ENCODE measurements at places on chromosomes 12 and 14.

- no peak for DNase-seq
These were observed 103.2 kb upstream of the GPHB5 start for GRCh38 chr14:63421919-63422318.

DNA sequence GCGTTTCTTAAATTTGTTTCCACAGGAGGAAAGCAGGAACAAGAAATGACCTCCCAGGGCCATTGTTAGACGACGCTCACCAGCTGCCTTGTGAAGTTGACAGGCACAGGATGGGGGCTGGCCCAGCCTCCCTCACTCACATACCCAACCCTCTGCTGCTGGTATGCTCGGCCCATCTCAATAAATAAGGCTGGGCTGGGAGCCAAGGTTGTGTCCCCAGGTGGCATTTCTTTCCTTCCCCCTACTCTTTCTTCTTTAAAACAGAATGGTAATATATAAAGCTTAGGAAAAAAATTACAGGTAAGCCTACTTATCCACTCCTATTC is 93.0 kb downstream of the ACTN1 start:
- no peak for DNase-seq

DNA sequence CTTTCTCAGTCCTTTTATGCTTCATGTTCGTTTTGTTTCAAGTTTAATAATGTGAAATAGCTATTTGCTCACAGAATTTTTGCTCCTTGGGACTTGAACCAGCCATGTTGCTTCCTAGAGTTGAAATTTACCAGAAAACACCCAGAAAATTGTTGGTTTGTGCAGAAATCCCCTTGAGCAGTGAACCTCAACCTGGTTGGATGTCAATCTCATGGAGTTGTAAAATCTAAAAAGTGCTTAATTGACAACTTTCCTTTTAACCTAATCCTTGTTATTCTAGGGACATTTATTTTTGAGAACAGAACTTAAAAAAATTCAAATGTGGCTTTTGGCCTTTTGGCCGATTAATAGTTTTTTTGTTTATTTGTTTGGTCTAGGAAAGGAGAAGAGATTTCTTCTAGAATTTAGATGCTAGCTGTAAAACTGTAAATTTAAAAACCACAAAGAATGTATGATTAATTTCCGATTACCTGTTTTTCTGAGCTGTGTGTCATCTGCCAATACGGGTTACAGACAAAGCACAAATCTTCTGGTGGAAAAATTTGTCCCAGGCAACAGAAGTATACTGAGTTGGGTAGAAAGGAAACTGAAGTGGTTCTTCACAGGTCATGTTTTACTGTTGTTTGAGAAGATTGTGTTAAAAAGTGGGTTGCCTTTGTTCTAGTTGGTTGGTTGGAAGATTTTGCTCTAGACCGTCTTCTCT is 154.4 kb downstream of the FUT8 start:
- DNase-seq = no peak

- DNase-seq = no peak
These were observed 34.8 kb downstream of the BRAP start for GRCh38 chr12:111650912-111651311.

- no peak for DNase-seq
These were observed 5.1 kb downstream of the KMT5A start for GRCh38 chr12:123388951-123389559.

DNA sequence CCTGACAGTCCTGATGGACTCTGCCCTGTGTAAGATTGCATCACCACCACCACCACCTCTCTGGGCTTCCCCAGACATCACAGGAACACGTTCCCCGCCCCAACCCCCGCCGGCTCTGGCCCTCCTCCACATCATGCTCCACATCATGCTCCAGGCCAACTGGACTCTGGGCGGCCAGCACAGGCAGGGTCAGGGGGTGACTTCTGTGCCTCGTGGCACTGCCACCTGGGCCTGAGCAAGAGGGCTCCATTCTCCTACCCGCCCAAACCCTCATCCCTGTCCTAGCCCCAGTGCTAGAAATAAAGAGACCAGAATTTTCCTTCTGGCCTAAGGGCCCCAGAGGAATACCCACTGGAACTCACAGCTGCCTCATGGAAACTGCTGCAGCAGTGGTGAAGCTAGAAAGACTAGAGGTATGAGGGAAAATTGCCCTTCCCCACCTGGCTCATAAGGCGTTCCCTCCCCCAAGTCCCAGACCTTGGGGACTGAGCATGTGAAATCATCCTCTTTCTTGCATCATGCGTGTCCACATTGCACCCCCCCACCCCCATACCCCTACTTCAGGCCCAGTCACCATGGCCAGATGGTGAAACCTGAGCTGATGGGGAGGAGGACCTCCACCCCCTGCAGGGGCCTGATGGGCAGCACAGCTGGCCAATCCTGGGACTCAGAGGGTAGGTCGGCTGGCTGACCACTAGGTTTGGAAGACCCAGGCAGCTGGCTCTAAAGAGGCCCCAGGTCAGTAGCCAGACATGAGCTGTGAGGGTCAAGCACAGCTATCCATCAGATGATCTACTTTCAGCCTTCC is at the start of gene INHBE:
TSS of gene INHBE (plus strand) at position 742 of the 808 bp plus-strand sequence. CDS start 230 bp downstream, outside the sequence.
- no peak for DNase-seq

DNA sequence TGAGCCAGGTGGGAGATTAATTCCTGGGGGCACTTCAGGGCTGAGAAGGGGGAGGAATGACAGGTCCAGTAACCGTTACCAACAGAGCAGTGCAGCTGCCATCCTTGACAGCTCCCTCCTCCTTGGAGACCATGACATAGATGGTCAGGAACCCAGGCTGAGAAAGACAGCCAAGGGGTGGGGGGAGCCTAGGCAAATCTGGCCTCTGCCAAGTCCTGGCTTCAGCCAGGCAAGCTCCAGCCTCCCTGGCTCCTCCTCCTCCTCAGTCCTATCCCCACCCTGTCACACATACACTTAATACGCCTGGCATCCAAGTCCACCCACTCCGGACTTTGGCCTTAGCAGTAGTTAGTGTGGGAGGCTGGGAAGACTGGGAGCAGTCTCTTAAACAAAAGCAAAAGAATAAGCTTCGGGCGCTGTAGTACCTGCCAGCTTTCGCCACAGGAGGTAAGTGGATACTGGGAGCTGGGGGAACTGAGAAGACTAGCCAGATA is at the start of gene RDH5:
TSS of gene RDH5 (plus strand) at position 323 of the 494 bp plus-strand sequence. CDS start 792 bp downstream, outside the sequence.
- no peak for DNase-seq

GRCh38 chr12:16788506-16789203 is 182.7 kb upstream of the LMO3 start:
- DNase-seq = no peak

DNA sequence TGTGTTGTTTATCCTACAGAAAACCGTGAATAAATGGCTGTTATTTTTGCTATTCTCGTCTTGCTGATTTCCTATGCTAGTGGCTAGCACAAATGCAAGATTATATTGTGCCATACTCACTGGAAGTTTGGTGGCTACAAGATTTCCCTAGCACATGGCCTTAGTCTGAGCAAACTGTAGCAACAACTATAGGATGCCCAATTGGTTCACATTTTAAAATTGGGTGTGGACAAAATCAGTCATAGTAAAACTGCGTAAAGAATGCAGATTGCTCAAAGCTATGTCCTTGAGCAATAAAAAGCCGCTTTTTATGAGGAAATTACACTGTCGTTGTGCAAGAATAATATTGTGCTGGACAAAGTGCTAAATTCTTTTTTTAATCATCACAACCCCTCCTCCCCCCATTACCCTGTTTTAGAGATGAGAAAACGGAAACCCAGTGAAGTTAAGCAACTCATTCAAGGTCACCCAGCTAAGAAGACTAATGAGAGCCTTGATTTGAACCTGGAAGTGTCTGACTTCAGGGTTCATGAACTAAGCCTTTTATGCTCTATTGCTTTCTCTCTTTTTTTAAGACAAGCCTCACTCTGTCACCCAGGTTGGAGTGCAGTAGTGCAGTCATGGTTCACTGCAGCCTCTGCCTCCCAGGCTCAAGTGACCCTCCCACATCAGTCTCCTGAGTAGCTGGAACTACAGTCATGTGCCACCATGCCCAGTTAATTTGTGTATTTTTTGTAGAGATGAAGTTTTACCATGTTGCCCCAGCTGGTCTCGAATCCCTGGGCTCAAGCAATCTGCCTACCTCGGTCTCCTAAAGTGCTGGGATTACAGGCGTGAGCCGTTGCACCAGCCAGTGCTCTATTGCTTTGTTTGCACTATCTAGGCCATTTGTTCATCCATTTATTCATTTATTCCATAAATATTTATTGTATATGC is 73.6 kb downstream of the SRGAP1 start:
- DNase-seq = no peak

- DNase-seq = no peak
These were observed 1.6 kb downstream of the RFX4 start for GRCh38 chr12:106584104-106585064.

- no peak for DNase-seq
These were observed 478.9 kb downstream of the BCAT1 start for GRCh38 chr12:24470050-24470449.

GRCh38 chr12:1827826-1828805 is 7.8 kb downstream of the LRTM2 start:
- DNase-seq = no peak

GRCh38 chr12:12004524-12004923 is 66.2 kb upstream of the BCL2L14 start:
- DNase-seq = no peak

DNA sequence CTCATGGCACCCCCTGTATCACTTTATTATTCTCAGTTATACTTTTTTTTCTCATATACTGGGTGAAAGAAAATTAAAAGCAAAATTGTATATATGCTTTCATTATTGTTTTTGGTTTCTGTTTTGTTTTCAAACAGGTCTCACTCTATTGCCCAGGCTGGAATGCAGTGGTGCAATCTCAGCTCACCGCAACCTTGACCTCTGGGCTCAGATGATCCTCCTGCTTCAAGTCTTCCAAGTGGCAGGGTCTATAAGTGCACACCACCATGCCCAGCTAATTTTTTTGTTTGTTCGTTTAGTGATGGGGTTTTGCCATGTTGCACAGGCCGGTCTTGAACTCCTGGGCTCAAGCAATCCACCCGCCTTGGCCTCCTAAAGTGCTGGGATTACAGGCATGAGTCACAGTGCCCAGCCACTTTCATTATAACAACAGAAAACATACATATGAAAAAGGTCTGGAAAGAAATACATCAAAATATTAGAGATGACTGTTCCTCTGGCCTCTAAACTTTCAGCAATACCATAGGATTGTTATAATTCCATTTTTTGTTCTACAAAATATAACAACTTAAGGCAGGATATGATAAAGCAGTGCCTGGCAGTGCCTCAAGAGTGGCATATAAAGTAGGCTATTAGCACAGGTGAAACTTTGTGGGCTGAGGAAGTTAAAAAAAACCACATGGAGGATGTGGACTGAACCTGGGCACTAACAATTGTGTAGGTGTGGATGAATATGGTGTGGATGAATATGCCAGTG is 5.8 kb upstream of the NTN4 start:
- no peak for DNase-seq

DNA sequence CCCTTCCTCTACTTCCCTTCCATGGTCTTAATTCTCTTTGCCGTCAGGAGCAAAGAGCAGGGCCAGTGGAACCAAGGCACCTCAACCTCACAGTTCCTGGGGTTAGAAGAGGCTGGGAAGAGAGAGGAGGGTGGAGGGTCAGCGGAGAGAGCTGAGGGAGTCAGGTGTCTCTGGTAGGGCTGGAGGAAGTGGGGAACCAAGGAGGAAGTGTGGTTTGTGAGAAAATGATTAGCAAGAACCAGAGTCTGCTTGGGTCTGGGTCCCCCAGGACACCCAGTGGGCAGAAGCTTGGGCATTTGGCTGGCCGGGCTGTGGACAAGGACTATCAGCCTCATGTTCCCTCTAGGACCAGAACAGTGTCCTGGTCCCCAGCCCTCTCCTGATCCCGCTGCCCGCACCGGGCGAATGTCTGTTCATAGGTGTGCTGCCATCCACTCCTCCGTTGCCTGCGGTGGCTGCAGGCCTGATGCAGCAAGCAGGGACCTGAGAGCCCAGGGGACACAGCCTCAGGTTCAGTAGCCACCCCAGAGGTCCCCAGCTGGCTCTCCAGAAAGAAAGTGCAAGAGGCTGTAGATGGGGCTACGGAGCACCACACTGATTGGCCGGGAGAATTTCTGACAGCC is 2.3 kb downstream of the HOXC12 start:
- no peak for DNase-seq

DNA sequence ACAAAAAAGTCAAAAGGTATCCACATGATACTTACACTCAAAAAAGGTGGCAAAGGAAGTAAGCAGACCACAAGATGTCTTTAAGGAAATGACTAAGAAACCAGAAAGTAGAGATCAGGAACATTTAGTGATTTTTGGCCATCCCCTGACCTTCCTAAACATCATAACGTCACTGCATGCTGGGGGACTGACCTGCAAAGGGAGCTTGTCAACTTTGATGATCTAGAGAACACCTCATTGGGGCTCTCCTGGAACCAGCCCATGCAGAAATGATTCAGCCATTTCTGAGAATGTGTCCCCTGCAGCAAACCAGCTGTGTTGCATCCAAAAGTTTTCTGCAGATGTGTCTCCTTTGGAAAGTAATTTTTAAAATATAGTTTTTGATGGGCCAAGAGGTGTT is 152.2 kb upstream of the RASSF8 start:
- no peak for DNase-seq

DNA sequence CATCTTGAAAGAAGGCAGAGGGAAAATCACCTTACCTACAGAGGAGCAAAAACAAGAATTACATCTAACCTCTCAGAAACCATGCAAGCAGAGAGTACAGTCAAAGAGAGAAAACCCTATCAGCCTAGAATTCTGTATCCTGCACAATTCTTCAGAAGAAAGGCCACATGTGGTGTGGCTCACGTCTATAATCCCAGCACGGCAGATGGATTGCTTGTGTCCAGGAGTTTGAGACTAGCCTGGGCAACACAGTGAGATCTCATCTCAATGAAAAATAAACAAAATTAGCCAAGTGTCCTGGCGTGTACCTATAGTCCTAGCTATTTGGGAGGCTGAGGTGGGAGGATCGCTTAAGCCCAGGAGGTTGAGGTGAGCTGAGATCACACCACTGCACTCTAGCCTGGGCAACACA is 48.2 kb downstream of the ATF7 start:
- DNase-seq = no peak

DNA sequence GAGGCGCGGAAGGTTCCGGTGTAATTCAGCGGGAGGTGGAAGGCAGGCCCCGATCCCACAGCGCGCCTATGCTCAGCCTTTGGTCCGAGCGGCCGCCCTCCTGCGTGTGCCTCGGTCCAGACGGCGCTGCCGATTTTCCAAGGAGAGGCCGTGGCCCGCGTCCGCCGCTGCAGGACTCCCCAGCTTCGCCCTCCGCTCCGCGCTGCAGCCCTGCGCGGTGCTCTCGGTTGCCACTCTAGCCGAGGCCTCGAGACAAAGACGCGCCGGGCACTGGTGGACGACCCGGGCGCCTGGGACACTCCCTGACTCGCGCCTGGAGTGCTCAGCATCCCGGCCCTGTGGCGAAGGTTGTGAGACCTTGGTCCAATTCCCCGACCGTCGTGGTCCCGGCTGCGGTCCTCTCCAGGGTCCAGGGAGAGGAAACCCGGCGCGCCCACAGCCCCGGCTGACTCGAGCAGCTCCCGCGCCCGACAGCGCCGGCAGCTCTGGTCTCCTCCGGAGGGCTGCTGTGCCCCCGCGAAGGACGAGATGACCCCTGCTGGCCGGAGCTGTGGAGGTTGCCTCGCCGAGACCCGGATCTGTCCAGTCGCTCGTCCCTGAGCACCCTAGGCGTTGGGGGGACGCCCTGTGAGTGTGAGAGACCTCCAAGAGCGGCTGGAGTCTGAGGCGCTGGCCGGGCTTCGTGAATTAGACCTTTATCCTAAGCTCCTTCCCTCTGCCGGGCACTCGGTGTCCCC is 6.5 kb downstream of the HOXC12 start:
- no peak for DNase-seq
